ENCODE measurements at places on chromosomes 12 and 14.
A peak's percentile ranks its signal among the peaks of the same experiment; 100 is the strongest.

DNA sequence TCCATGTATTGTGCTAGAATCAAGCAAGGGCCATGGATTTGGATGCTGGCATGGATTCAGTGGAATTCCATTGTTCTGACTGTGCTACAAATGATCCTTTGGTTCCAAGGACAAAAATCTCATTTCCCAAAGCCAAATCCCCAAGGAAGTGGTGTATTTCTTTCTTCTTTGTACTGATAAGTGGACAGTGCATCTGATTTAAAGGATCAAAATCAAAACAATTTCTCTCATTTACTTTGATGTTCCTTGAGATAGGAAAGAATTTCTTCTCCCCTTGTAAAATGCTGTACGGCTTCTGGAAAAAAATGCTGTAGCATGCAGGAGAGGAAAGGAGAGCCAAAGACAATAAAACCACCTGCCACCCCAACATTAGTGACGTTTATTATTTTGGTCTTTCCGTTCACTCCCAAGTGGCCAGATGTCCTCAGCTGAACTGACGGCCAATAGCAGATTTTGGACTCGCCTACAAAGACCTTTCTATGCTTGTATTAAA, 185.7 kb downstream of the PRKD1 start:
- DNase-seq = no peak

GRCh38 chr12:4133636-4134447, 139.7 kb upstream of the CCND2 start:
- no peak for DNase-seq

DNA sequence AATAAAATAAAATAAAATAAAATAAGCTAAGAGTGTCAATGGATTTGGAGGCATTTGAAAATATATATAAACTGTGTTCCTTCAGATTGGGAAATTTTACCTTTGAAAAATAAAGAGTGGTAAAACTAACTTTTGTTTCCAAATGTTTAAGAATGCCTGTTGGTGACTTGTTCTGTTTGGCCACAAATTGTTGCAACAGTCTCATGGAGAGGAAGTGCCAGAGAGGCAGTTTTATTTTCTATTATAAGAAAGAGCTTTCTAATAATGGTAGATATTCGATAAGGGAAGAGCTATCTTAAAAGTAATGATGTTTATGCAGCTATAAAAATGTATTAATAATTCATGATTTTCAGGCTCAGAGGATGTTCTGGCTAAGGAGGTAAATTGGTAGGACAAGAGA, 68.8 kb upstream of the MDGA2 start:
- DNase-seq = no peak

- no peak for DNase-seq
These were observed 64.2 kb downstream of the LGR5 start for GRCh38 chr12:71503579-71504391.

DNA sequence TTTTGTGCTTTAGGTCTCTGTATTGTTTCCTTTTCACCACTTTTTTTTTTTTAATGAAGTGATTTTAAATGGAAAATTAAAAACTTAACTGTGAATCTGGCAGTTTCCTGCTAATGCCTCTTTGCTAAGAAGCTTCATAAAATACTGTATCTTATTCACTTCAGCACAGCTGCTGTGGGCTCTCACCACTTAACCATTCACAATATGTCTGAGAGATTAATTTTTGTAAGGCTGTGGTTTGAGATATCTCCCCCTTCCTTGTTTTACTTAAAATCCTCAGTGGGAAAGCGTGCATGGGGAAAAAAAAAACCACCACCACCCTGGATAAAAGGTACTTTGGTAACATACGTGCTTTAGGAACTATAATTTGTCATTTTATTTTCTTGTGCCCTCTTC, 115.9 kb downstream of the ETV6 start:
- no peak for DNase-seq

- no peak for DNase-seq
These were observed 122.1 kb upstream of the PTPRB start for GRCh38 chr12:70759161-70759918.

- DNase-seq = no peak
These were observed 615.9 kb downstream of the VRK1 start for GRCh38 chr14:97413022-97413539.

DNA sequence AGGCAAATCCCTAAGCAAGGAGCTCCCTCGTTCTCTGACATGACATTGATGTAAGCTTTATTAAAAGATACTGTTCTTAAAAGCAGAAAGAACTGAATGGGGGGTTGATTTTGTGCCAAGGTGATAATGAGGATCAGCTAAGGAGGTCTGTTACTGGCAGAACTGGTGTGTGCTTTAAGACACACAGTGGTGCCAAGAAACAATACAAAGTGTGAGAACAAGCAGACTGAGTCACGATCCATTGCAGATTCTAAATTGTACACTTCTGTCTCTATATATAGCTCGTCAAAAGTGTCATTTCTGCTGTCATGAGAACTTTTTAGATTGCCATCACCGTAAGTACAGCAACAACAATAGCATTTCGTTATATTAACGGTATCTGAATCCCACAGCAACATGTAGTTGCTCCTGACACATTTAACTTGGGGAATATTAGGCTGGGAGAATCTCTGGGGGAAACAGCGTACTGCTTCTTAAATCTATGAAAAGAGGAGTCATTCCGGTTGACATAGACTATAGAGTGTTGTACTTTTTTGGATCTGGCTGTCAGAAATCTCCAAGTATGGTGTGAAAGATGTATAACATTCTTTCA, 151.3 kb upstream of the PRKD1 start:
- DNase-seq = no peak

DNA sequence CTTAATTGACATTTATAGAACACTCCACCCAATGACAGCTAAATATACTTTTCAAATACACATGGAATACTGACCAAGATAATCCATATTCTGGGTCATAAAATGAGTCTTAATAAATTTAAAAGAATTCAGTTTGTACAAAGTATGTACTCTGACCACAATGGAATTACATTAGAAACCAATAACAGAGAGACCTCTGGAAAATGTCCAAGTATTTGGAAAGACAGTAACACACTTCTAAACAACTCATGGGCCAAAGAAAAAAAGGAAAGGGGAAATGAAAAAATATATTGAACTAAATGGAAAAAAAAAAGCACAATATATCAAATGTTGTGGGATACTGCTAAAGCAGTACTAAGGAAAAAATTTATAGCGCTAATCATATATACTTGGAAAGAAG, 52.0 kb downstream of the CRACR2A start:
- no peak for DNase-seq

DNA sequence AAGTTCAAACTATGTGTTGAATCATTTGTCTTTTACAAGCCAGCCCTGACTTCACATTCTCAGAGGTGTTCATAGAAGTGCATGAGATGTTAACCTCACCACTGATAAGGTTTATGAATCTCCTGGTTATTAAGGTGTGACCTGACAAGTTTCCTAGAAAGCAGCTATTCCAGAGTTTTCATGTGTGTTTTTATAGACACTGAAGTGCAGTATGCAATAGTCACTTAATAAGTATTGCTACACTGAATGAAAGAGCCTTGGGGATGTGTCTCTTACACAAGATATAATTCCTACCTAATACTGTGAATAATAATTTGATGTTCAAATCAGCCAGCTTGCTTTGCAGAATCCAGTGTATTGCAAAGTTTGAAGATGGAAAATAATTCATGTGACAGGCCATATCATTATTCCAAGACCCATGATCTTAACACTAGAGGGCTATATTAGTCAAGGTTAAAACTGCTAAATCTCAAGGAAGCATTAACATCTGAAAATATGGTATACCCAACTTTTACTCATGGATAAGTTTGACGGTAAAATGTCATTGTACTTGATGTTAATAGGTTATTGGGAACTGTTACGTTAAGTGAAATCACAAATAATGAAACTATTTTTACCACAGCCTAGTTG, 13.0 kb downstream of the SLC25A3 start:
- no peak for DNase-seq

- DNase-seq = no peak
These were observed 32.1 kb downstream of the DNAI7 start for GRCh38 chr12:25162866-25163265.

DNA sequence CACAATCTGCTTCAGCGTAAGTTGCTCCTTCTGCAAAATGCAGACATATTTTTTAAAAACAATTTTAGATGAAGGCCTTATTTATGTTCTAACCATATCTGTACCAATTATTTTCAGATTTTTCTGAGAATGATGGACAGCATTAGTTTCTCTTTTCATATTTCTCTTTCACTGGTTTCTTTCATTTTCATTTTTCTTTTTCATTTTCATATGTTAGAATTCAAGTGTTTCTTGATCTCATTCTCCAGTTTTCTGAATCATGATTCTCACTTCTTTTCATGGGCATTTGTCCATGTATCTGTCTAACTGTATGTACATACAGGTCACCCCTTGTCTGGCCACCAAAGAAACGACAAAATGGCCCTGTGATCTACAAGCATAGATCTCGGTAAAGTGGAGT, 346.6 kb downstream of the NAV3 start:
- DNase-seq = no peak

DNA sequence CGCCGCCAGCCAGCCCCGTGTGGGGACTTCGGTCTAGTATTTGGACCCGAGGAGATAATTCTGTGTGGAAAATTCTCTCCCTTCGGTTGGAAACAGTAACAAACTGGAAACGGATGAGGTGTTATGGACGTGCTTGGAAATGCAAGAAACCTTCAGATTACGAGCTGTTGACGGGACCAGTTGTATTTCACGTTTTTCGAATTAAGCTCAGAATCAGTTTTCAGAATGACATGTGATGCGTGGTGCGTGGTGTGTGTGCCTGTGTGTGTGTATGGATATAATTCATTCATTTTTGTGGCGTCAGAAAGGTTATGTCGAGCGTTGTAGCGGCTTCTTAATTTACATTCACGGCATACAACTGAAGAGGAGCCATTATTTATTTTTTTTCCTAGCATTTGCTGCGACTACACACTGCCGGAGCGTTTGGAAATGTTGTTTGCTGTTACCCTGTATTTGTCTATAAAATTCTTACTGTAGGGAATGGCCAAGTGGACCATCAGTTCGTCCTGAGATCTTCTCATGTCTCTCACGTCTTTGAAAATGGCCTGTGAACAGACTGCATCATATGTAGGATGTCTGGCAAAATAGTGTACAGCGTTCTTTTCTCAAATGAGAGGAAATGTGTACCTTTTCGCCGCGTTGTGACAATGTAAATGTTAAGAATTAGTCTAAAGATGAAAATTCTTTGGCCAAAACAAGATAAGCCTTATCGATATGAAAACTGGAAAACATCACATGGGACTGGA, 1.3 kb downstream of the TRAF3 start:
- no peak for DNase-seq

GRCh38 chr14:70416725-70417349, at the start of gene SYNJ2BP:
SYNJ2BP (minus strand) TSS chr14:70417090; CDS start chr14:70416963, 127 bp downstream.
- DNase-seq = peak; percentile 50

GRCh38 chr12:108346727-108347710, 7.9 kb upstream of the CMKLR1 start:
- no peak for DNase-seq

GRCh38 chr12:46830731-46831334, 5.0 kb upstream of the SLC38A4 start:
- no peak for DNase-seq

- DNase-seq = no peak
These were observed 2.0 kb upstream of the AP1G2 start for GRCh38 chr14:23569443-23570151.

DNA sequence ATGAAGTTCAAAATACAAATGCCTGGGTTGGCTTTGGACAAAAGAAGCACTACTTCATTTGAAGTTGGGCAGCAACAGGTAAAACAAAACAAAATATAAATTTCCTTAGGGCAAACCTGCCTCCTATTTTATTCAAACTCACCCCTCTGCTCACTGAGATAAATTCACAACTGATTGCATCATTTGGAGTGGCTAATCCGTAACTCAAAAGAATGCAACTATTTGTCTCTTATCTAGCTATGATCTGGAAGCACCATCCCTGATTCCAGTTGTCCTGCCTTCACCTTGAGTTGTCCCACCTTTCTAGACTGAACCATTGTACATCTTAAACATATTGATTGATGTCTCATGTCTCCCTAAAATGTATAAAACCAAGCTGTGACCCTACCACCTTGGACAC, 145.0 kb downstream of the CCER1 start:
- no peak for DNase-seq

- no peak for DNase-seq
These were observed 253.7 kb downstream of the SNAPC1 start for GRCh38 chr14:62015945-62016344.

DNA sequence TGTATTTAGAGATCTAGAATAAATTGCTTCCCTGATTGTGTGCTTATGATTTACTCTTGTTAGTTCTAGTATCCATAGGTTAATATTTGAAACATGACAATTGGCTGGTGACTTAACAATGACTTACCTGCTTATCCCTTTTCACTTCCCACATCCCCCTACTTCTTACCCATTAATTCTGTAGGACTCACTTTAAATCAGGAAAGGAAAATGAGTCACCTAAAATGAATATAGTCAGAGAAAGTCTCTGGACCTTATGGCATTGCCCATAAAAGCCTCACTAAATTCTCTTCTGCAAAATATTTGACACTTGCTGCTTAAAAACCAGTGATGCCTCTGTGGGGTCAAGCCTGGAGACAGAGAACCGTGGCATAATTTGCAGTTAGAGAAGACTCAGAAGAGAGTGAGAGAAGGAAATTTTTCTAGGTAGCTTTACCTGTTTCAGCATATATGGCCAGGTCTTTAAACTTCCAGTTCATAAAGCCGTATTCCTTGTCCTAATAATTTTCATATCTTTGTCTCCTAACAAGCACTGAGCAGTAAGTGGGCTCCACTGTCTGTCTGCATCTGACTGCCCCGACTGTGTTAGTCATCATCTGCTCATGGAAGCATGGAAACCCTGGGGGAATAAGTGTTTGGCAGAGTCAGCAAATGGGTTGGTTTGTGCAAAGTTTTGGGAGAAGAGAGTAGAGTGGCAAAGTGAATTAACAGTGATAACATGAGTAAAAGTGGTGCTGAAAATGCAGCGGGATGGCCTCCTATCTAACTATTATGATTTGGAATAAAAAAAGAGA, 294.4 kb downstream of the AKAP6 start:
- peak; percentile 14 for DNase-seq

- DNase-seq = no peak
These were observed 58.8 kb upstream of the FBRSL1 start for GRCh38 chr12:132430838-132431774.

DNA sequence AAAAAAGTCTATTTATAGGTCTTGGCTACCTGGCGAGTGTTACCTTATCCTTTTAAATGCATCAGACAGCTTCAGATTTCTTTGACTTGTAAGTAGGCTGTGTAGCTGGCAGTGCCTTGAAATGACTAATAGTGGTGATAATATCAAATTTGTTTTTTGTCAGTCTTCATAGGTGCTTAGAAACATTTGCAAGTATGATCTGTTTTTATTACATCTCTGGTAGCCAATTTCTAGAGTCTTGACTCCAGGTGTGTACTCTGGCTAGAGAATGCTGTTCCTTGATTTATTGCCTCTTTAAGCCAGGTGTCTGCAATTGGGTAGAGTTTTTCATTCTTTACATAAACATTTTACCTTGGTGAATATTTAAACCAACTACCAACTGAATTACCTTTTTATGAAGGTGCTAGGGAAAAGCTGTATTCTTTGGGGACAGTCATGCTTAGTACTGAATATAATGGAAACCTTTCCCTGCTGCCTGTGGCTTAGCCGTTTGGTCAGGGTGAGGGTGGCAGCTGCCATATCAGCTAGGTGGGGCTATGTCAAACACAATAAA, 32.6 kb downstream of the MLXIP start:
- DNase-seq = no peak

- no peak for DNase-seq
These were observed 6.3 kb upstream of the BMP4 start for GRCh38 chr14:53962953-53963319.

GRCh38 chr12:125245581-125246557, 180.6 kb downstream of the AACS start:
- DNase-seq = no peak

All from T1000 (cell line).